ENCODE measurements at places on chromosomes 2 and 18.

- no peak for DNase-seq
Measured at GRCh38 chr18:41928581-41928980, 26.5 kb upstream of the PIK3C3 start.

GRCh38 chr18:38539371-38539770 lies 973.8 kb upstream of the CELF4 start:
- DNase-seq = no peak

DNA sequence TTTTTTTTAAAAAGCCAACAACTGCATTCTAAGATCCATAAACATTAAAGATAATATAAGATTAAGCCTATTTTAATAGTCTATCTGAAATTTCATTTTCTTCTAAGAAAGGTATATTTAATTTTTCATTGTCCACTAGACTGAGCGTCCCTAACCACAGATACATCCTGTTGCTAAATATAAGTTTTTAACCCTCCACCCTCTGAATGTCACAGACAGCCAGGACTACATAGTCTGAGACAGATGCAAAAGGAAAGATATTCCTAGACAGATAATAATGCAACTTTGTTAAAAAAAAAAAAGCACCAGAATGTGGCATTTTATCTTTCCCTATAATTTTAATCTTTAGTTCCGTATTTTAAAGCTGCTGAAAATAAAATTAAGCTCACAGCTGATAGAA lies 114.6 kb downstream of the ZEB2 start:
- DNase-seq = no peak

DNA sequence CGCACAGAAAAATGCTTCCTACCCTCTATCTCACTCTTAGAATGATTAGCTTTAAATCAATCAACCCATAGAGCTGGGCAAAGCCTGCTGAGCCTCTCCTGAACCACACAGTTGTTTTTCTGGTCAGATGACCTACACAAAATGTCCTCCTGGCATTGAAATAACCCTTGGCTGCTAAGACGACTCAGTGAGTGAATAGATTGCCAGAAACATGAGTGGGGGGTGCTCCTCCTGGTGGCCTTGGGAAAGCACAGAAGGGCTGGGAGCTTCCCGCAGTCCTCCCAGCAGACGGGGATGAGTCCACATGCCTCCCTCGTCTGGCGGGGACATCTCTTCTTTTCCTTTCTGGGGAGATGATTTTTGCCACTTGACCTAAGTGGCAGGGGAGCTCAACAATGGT lies 14.9 kb downstream of the MAL start:
- no peak for DNase-seq

DNA sequence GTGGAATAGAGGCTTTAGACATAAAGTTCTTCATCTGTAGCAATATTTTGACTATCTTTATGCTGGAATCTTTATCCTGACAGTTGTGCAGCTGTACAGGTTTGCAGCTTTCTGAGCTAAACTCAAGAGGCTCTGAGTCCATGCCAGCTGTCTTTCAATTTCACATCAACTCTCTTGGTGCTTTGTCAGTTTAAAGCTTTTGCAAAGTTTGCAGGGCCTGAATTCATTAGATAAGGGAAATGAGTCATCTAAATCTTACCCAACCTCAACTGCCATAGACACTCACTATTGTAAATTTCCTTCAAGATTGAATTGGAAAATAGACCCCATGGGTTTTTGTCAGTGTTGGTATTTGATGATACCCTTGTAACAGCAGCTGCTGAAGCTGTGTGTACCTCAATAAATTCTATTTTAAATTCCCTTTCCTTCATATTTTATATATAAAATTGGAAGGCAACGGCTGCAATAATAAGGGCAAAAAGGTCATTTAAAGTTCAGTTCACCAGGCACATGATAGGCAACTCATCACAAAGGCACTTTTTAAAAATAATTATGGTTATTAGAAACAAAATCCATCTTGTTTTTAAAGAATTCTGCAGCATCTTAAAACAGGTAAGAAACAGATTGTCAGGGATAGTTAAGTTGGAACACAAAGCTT lies 169.9 kb upstream of the SLC39A10 start:
- DNase-seq = no peak

GRCh38 chr18:76967721-76968472 lies 145.5 kb downstream of the ZNF236 start:
- DNase-seq = no peak

DNA sequence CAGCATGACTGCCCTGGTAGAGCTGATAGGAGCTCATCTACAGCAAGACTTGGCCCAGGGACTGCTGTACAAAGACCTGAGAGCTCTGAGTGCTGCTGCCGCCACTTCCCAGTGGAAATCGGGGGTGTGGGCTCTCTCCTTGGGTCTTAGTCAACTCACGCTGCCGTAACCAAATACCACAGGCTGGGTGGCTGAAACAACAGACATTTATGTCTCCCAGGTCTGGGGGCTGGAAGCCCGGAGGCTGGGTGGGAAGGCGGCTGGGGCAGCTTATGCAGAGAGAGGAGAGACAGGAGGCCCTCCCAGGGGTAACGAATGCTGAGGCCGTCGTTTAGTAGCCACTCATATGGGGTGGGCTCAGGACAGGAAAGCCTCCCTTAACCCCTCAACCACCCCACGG lies 15.4 kb upstream of the MAL start:
- DNase-seq = no peak

DNA sequence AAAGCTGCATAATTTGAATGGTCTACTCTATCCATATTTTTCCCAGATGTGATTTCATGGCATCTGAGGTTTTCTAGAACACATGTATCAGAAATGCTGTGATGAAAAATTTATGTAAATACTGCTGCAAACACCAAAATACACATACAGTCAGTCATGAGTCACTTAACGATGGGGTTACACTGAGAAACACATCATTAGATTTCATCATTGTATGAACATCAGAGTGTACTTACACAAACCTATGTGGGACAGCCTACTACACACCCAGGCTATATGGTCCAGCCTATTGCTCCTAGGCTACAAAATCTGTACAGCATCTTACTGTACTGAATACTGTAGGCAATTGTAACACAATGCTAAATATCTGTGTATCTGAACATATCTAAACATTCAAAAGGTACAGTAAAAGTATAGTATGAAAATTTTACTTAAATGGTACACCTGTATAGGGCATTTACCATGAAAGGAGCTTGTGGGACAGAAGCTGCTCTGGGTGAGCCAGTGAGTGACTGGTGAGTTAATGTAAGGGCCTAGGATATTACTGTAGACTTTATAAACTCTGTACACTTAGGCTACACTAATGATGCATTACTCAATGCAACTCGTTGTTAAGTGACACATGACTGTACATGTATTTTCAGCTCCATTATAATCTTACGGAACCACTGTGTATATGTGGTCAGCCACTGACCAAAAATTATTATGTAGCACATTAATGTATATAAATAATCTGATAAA lies 33.5 kb downstream of the PNO1 start:
- no peak for DNase-seq

GRCh38 chr18:57081899-57082298 lies 65.0 kb upstream of the BOD1L2 start:
- DNase-seq = no peak

DNA sequence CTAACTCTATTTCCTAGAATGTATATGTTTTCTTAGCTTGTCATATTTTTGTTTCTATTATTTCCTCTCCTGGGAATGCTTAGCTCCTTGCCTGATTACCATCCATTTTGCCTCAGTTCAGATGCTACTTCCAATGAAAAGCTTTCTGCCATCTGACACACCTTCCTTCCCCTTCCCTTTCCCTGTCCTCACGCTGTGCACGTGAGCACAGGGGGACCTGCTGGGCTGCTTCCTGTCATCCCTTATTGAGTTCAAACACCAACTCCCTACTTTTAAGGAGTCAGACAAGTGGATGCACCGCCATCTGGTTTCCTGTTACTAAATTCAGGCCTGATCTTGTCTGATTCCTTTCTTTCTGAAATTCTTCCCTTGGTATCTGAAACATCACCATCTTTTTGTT lies 2.4 kb upstream of the INO80C start:
- DNase-seq = no peak

DNA sequence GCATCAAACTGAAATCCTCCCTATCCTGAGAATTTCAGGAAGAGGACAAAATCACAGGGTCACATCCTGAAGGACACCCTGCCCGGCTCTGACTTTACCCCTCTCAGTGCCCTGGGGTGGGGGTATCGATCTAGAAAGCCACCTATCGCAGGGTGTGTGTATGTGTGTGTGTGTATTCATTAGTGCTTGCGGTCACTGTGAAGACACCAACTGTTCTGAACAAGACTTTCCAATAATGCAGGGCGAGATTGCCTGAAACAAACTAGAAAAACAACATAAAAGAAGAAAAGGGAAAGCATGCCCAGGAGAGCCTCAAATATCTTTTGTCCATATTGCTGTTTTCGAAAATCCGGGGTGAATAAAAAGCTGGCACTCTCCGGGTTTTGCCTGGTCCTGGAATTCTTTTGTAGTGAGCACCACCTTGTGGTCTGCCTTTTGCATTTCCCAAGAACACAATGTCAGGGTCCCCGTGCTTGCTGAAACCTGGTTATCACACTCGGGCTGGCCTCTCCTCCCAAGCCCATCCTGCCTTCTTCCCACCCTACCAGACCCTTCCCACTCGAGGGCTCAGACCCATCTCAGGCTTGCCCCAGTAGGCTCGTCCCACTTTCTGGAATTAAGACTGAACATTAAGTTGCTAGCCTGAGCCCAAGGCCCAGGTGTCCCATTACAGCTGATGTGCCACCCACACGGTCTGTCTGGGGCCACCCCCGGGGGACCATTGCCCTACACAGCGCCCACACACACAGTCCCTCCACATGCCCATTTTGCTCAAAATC lies 25.0 kb upstream of the COPS8 start:
- no peak for DNase-seq

- DNase-seq = no peak
Measured at GRCh38 chr2:160063271-160063670, 856 bp upstream of the PLA2R1 start.

DNA sequence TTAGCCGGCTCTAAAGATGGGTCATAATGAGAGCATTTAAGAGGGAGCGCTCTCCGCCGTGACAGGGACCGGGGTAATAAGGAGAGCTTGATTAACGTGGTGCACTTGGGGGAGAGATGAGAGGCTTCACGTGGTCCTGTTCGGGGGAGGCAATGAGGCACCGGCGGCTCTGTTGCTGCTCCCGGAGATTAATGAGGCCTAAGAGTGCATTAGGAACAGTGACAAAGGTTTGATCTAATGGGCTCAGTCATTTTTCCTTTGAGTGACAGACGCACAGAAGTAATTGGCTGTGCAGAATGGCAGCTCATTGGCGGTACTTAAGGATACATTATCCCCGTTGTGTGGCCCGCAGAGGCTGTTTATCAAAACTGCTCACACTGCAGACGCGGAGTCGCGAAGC lies 250.7 kb downstream of the GBX2 start:
- no peak for DNase-seq

DNA sequence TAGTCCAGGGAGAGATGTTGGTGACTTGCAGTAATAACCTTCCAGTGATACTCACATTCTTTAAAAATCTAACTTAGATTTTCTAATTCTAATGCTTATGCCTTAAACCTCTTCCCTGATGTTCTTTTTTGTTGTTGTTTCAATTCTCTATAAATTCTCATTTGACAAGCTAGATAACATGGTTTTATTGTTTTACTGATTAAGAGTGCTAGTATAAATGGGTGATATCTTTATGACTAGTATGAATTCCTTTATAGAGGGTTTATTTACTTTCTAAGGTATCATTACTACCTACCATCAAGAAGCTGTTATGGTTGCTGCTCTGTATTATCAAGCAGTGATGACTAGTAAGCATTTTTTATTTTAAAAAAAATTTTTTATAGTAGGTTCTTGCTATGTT lies 35.0 kb downstream of the ACVR2A start:
- DNase-seq = no peak

DNA sequence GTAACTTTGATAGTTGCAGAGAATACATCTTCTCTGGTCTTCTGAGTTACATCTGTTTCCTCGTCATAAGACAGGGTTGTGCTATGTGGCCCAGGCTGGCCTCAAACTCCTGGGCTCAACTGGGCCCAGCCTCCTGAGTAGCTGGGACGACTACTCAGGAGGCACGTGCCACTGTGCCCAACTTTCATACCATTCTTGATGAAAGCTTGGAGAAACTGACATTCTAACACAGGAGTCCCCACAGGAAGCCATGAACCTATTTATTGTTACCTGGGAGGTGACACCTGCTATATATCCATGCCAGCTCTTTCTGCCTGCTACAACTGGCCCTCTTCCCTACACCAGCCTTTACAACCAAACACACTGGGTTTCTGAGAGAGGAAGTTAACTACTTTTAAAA lies 19.1 kb downstream of the EIF2AK3 start:
- DNase-seq = no peak

GRCh38 chr18:8231316-8231715 lies 377.9 kb upstream of the RAB12 start:
- no peak for DNase-seq

DNA sequence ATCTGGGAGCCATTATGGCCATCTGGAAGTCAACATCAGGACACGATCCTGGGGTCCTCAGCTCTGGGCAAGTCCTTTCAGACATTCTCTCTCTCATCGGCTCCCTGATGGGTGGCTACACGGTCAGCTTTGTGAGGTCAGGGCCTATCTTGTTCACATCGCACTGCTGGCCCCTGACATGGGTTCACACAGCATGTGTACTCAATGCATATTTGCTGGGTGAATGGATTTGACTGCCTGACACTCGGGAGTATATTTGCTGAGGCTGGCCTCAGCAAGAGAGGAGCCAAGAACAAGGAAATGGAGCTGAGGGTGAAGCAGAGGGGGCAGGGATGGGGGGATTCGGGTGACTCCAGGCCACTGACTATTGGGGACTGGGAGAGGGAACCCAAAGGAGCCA lies 50.5 kb downstream of the SLC4A5 start:
- no peak for DNase-seq

- DNase-seq = no peak
Measured at GRCh38 chr2:51722311-51722710, 690.4 kb upstream of the NRXN1 start.

DNA sequence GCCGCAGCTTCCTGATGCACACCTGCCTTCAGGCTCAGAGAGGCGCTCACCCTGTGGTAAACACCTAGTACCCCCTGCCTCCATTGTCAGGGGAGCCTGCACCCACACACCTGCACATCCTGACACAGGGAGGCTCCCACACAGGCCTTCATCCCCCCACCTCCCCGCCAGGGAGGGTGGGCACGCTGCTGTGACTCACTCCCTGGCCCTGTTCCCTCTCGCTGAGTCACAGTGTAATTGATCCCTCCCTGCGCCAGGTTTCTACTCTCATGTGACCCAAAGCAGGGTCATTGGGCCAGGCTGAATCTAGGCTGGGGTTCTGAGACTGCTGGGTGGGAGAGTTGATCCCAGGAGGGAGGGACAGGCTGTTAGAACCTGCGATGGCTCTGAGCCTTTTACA lies 8.5 kb upstream of the CELF4 start:
- no peak for DNase-seq

GRCh38 chr18:8056723-8057122 lies 489.6 kb downstream of the PTPRM start:
- no peak for DNase-seq
